ENCODE measurements at places on chromosomes 7 and 10.

- peak; percentile 39 for ATAC-seq
Measured at GRCh38 chr10:71868192-71868697, 17.2 kb upstream of the PSAP start.

GRCh38 chr7:20503278-20503950, 112.1 kb upstream of the ABCB5 start:
- ATAC-seq = no peak

DNA sequence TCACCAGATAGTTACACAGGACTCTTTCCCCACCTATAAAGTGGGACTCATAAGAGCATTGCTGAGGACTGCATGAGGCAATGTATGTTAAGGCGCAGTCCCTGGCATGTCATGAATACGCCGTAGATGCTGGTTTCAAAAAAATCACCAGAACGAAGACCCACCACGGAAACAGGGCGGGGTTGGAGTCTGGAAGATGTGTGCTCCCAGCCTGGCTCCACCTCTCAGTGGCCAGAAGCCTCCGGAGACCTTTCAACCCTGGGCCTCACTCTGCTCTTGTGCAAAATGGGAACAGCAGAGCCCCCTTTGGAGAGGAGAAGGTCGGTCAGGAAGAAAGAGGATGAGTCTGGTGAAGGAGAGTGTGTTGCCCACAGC, 12.4 kb upstream of the ZMIZ1 start:
- no peak for ATAC-seq

DNA sequence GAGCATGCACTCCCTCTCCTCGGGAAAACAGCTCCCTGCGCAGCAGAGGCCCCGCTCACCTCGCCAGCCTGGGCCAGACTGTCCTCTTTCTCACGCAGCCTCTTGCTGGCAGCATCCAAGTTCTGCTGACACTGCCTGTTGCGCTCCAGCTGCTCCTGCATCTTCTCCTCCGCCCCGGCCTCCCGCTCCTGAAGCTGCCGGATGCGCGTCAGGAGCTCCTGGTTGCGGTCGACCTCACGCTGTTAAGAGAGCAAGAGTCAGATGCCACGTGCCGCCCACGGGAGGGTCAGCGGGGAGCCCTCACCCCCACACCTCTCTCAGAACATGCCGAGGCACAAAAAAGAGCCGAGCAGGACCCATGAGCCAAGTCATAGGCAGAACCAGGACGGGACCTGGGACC, 10.2 kb downstream of the MAD1L1 start:
- no peak for ATAC-seq

All from gastroesophageal sphincter (tissue), 4 donors.